Glutamatergic neuron (in vitro differentiated cells): ENCODE measurements at places on chromosomes 7 and 10. TPM values are rescaled to one million over a fixed set of nuclear protein-coding genes. Genes with fewer than 3 reads are reported as not detected.

GRCh38 chr10:124130198-124130900, 37.0 kb upstream of the CHST15 start:
- no peak for DNase-seq
- H3K4me3 ChIP-seq, result no peak overlapping the region
- H3K4me1 ChIP-seq, result peaks cover 16% of the 10 kb centered on the region

- no peaks in the 10 kb centered on the region for H3K36me3 ChIP-seq
- H3K4me1 ChIP-seq, result peaks cover 57% of the 10 kb centered on the region
- peaks cover 8% of the 10 kb centered on the region for H3K27me3 ChIP-seq
- H3K4me3 ChIP-seq, result peak overlapping the region; percentile 20
- H3K27ac ChIP-seq, result peak overlapping the region; percentile 83
Measured at GRCh38 chr7:132386201-132386681, 190.0 kb downstream of the PLXNA4 start.

FAM13C gene
- 17.8 TPM for total RNA-seq

DUSP5 gene
- total RNA-seq, result 2.4 TPM

NKX1-2 gene
- total RNA-seq, result 0.59 TPM

PPP1R3C gene
- total RNA-seq, result 19.4 TPM
